IMR-90 (cell line): ENCODE measurements at places on chromosomes 12 and 14. TPM values are rescaled to one million over a fixed set of nuclear protein-coding genes. Genes with fewer than 3 reads are reported as not detected.
A peak's percentile ranks its signal among the peaks of the same experiment; 100 is the strongest.

DNA sequence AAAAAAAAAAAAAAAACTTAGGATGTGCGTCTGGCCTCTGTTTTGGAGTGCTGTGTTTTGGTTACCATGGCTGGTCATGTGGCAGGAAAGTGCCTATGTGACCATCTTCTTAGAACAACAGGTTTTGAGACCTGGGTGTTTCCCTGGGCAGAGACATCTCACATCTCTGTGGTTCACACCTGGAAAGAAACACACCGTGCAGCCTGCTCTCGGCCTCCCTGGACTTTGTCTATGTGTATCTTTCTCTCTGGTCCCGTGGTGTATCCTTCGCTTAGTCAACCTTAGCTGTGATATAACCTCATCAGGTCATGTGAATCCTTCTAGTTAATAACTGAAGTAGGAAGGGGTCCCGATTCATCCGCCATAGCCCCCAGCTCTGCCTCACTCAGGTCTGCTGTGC, 22.6 kb downstream of the ACADS start:
- H3K27ac ChIP-seq = no peak overlapping the region
- DNase-seq = no peak
- peaks cover 6% of the 10 kb centered on the region; the same call in 1 of the 2 replicates for H3K27me3 ChIP-seq
- no peaks in the 10 kb centered on the region for H3K4me1 ChIP-seq

DNA sequence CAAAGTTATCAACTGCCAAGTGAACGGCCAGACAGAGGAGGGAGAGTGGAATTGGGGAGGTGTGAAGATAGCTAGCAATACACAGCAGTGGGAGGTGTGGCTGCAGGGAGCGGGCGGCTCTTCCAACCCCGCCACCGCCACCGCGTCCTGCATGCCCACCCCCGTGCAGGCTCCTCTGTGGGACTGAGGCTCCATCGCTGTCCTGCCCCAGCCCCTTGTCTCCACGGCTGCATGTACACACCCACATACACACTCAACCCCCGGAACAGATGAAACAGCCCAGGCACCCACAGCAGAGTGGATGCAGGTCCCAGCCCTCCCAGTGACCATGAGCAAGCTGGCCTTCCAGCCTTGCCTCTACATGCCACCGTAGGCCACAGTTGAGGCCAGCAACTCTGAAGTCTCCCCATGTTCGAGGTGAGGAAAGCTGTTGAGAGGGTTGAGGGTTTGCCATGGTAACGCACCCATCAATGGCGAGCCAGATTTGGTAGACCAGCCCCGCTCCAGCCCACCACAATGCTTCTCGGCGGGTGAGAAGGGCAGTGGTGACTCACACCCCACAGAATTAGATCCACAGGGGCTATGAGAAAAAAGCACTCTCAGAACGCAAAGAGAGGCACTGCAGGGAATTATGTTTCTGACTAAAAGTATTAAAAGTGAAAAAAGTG, 39.3 kb downstream of the PITPNM2 start:
- H3K27ac ChIP-seq = no peak overlapping the region
- H3K4me3 ChIP-seq = no peak overlapping the region
- peaks cover 27% of the 10 kb centered on the region for H3K4me1 ChIP-seq
- peak; percentile 41 for DNase-seq
- no peaks in the 10 kb centered on the region for H3K27me3 ChIP-seq

DNA sequence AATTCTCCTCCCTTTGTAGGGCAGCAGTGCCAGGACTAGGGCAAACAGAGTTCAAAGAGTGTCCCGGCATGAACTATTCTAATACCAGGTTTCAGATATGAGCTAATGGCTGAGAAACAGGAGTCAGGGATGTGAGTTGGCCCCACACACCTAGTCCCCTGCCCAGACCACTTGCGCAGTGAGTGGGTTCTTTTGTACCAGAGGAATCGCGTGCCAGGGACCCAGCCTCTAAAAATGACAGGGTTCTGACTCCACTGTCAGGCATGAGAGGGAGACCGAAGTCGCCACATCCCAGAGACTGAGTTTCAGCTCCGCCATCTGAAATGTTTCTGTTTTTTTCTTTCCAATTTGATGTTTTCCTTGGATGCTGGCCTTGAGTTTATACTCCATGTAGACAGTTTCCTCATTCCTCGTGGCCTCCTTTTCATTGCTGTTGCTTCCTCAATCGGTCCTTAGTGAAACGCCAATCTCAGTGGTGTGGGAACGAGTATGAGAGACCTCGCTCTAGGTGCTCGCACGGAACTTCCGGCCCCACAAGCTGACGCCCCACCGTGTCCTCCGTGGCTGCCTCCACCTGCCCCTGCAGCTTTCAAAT, 31.5 kb downstream of the FBXL14 start:
- no peaks in the 10 kb centered on the region; the same call in 1 of the 2 replicates for H3K36me3 ChIP-seq
- no peak for DNase-seq
- no peak overlapping the region for H3K27ac ChIP-seq
- H3K27me3 ChIP-seq = no peaks in the 10 kb centered on the region

DNA sequence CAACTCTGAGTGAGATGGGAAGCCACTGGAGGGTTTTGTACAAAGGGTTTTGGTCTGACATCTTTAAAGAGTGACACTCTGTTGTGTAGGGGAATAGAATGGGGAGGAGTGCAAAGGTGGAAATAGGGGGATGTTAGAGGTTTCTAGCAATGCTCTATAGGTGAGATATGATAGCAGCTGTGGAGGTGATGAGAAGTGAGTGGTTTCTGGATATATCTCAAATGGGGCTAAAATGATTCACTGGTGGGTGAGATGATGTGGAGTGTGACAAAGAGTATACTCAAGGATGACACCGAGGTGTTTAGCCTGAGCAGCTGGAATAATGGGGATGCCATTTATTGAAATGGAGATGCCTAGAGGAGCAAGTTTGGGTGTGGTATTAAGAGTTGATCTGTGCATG, 426.4 kb downstream of the PCNX1 start:
- no peaks in the 10 kb centered on the region for H3K27me3 ChIP-seq
- no peak for DNase-seq
- 0 out of 2 replicates have a peak, but pooled peaks cover 2% of the 10 kb centered on the region for H3K36me3 ChIP-seq
- H3K4me3 ChIP-seq = no peak overlapping the region

Gene A2ML1
- not detected in 2 replicates for polyA plus RNA-seq
